AG08395 (cell line): ENCODE measurements at places on chromosomes 16 and 17.
A peak's percentile ranks its signal among the peaks of the same experiment; 100 is the strongest.

- no peak for DNase-seq
Measured at GRCh38 chr17:10772425-10773380, 31.2 kb downstream of the TMEM238L start.

DNA sequence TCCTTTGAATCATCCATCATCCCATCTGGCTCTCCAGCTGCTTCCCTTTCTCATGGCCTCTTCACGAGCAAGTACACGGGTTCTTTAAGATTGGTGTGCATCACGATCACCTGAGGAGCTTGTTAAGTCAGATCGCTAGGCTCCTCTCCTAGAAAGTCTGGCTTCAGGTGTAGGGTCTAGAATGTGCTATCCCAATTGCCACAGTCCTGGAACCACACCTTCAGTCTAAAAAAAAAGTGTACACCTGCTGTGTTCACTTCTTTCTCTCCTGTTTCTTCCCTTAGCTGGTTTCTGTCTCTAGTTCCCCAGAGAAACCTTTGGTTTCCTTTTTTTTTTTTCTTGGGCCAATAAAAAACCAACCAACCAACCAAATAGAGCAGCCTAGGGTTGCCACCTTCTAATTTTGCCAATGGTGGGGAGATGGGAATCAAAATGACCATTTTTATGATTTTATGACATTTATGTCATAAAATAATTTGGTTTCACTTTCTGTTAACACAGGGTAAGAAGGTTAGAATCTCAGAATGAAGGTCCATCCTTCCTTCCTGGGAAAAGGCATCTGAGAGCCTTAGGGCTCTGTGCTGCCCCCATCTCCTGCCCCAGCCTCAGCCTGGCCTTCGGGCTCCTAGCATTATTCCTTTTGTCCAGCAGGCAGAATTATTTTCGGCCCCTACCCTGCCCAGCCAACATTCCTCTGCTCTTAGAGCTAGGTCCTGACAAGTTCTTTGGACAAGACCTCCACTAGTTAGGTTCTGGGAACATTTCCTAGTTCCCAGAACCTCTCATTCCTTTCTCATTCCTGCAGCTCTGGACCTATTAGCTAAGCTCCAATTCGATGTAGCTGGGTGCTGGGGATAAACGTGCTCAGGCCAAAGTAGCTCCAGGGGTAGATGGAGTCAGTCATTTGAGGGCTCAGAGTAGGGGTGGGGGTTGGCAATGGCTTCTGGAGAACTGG lies 1.9 kb upstream of the GGT6 start:
- no peak for DNase-seq

DNA sequence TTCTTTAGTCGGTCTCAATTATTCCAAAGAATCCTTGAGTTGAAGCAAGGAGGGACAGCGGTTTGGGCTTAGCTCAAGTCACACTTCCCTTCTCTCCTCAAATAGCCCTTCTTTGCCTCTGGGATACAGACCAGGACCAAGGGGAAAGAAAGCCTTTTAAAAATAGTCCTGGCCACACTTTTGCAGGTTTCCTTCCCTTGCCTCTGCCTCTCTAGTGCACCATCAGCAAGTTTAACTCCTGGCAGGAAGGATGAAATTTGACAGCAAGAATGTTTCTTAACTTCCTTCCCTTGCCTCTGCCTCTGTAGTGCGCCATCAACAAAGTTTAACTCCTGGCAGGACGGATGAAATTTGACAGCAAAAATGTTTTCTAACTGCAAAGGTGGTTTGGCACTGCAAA lies 7.2 kb upstream of the G6PC1 start:
- DNase-seq = no peak

DNA sequence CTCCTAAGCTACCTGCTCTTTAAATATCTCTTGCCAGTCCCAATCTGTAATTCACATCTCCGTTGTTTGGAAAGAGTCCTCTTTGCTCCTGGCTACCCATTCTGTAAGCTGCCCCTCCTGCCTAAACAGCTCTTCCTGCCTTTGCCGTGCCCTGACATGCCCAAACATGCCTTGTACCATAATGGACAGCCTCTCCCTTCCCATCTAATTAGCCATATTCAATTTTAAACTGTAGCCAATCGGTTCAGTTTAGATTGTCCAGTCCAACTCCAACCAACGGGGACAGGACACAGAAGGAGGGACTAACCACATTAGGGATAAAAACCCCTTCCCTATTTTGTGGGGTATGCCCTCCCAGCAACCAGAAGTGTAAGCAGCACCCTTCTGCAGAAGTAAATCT lies 30.6 kb upstream of the CLEC3A start:
- DNase-seq = no peak

DNA sequence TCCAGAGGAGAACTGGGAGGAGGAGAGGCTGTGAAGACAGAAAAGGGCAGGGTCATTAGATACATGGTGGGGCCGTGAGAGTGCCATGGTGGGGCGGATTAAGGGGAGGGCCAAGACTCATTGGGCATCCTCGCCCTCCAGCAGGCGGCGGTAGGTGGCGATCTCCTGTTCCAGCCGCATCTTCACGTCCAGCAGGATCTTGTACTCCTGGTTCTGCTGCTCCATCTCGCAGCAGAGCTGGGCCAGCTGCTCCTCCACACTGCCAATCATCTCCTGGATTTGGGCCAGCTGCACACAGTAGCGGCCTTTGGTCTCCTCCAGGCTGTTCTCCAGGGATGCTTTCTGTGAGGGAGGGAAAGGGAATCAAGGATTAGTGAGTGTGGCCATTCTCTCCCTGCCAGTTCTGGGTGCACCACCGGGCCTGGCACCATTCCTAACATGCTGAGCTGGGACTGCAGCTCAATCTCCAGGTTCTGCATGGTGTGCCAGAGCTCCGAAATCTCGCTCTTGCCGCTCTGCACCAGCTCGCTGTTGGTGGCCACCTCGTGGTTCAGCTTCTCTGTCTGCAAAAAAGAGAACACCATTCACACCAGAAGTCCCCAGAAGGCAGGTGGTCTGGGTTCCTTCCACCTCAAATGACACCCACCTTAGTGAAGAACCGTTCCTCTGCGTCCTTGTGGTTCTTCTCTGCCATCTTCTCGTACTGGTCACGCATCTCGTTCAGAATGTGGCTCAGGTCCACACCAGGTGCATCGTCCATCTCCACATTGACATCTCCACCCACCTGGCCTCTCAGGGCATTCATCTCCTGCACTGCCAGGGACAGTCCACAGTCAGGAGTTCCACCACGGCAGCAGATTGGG lies 129.0 kb downstream of the CCDC144A start:
- no peak for DNase-seq

- DNase-seq = peak; percentile 29
Measured at GRCh38 chr17:78986048-78986648, 6.4 kb upstream of the LGALS3BP start.

- no peak for DNase-seq
Measured at GRCh38 chr16:54506741-54507500, 220.3 kb upstream of the IRX3 start.

DNA sequence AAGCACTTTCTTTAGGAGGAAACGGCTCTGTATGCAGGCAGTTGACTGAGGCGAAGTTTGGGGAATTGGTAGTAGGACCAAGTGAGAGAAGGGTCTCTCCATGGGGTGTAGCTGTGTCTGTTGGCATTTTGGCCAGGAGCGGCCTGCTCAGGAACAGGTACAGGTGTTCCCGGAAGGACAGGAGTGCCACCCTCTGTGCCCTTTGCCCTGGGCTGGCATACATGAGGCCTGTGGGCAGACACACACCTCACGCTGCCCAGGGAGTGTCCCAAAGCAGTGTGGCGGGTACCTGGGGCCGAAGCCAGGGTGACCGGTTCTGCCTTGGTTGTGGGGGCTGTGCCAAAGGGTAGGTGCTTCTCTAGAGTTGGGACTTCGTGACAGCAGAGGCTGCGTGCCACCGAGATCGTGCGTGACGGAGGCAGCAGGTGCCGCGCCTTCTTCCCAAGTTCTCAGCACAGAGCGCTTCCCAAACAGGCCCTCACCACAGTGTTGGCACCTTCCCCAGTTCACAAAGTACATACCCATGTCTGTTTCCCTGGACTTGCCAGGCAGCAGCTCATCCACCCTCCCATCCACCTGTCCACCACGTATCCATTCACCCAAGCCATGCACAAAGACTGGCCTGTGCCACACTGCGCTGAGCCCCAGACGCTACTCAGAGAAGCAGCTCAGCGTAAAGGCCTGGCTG lies 19.9 kb upstream of the TCF25 start:
- DNase-seq = no peak

GRCh38 chr16:3144321-3144983 lies 9.6 kb downstream of the ZNF213 start:
- DNase-seq = no peak

- peak; percentile 12 for DNase-seq
Measured at GRCh38 chr16:11677451-11677951, 9.2 kb downstream of the SNN start.

- no peak for DNase-seq
Measured at GRCh38 chr17:66492561-66493005, 190.2 kb downstream of the PRKCA start.
